Stimulated activated CD8-positive, alpha-beta memory T cell treated with anti-CD3 and anti-CD28 coated beads, Interleukin-7, amount 100 ng/mL, for 1 hour (primary cell): ENCODE measurements at places on chromosomes 1 and 21.
A peak's percentile ranks its signal among the peaks of the same experiment; 100 is the strongest.

DNA sequence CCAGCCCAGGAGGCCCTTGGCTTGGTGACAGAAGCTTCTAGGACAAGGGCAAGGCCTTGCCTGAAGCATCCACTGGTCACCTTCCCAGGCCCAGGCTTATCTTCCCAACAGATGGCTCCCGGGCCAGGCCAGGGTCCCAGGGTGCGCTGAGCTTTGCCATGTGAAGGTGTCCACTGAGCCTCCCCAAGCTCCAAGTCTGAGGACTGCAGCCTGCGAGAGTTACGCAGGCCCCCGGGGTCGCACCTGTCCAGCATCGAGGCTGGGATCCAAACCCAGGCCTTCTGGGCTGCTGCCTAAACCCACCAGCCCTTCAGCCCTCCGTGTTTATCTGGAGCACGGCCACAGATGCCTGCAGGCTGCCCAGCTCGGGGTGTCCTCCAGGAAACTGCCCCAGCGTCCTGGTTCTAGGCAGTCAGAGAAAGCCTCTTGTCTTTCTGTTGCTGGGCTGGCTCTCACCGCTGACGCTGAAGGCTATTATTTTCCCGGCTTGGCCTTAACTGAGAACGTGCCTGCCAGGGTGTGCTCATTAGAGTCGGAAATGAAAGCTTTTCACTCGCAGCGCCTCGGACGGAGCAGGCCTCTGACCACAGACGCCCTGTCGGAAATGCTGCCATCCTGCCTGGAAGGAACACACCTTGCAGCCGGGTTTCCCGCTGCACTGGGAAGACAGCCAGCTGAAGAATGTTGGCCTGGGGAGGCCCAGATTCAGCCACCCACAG, 71.4 kb downstream of the MEGF6 start:
- no peak for DNase-seq

DNA sequence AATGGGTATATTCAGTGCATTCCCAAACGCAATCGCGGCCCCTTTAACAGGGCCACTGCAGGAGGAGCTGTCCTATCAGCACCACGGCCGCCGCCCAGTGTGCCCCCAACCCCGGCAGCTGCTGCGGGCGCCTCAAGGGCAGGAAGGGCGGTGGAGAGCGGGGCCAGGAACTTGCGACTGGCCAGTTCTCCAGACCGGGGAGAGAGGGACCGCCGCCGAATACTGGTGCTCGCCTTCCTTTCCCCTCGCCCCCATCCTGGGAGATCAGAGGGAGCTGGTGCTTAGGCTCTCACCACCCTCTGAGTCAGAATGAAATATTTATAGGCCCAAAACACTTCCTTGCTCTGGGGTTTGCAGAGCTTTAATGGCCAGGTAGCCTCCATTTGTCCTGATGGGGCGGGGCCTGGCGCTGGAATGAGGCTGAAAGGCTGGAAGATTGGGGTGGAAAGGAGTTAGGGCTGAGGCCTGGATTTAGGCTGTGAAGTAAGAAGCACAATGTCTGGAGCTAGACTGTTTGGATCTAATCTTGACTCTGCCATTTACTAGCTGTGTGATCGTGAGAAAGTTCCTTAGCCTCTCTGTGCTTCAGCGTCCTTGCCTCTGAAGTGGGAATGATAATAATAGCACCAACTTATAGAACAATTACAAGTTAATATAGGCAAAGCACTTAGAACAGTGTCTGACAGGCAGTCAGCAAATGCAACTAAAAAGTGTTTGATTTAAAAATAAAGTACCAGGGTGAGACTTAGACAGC, 75.5 kb downstream of the NAV1 start:
- no peak for DNase-seq

DNA sequence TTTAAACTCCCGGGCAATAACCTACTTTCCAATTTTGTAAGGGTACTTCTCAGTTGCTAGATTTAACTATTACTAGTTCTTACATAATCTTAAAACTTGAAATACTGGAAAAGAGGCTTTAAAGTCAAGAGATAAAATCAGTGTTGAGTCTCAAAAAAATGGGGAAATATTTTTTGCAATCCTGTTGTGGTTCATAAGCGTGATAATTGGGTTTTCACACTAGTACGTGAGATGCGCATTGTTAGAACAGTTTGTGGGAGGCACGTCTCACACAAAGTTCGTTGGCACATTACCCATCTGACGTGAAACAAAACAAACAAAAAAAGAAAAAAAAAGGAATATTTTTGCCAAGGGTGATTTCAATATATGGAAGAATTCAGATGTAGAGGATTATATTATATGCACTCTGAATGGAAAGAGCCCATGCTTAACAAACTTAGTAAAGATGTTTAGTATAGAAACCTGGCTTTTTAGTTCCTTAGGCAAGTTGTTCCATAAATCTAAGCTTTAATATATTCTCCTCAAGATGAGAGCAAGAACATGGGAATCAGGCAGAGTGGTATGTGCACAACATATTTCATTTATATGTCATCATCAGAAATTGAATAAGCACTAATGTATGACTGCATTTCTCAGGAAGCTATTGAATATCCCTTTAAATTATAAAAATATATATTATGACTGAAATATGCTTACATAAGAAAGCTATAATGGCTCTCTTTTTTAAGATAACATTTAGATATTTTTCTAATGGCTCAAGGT, 73.9 kb upstream of the TNFSF4 start:
- DNase-seq = no peak

DNA sequence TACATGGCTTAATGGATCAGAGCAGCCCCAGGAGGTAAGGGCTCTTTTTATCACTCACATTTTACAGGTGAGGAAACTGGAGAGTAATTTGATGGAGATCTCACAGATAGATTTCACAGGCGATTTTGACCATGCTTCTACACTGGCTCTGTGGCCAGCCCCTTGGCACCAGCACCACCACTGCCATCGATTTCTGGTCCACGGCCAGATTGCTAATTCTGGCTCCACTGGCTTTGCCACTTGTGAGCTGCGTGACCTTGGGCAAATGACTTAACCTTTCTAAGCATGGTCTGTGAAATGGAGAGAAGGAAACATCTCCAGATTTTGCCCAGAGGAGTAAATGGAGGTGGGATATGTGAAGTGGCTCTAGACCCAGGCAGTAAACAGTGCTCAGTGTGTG, 32.6 kb downstream of the KCNC4 start:
- no peak for DNase-seq

- DNase-seq = no peak
Observed at GRCh38 chr1:86741947-86742572, 37.7 kb downstream of the SH3GLB1 start.

- DNase-seq = peak; percentile 41
Observed at GRCh38 chr1:229258031-229258756, 12.7 kb upstream of the RAB4A start.

GRCh38 chr21:46017148-46017547, 35.6 kb downstream of the COL6A1 start:
- no peak for DNase-seq

DNA sequence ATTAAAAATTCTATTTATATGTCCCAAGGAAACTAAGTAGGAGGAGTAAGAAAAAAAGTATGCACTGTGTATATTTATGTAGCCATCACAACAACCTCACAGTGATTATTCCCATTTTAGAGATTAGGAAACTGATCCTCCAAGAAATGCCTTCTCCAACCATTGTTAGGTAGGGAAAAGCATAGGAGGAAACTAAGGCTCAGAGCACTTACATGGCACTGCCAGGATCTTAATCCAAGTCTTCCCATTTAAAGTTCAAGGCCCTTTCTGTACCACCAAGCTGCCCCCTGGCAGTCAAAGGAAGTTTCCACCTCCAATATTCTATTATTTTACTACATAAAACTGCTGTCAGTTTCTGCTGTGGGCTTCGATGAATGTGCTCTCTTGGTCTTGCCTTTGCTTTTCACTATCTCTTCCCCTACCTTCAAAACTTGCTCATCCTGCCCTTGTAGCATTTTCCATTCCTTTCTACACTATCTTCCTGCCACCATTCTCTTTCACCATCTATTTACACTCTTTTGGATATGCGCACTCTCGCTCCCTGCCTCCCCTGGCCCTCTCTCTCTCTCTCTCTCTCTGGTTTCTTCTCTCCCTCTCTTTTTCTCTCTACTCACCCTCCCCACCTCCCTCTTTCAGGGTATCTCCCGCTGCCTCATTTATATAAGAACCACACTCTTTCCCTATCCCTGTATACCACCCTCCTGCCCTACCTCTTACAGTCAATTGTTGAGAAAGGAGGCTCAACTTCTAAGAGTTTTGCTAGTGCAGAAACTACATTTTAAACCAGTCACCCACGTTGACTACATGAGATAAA, 34.0 kb downstream of the PUM1 start:
- no peak for DNase-seq

GRCh38 chr1:152044386-152044785, 7.6 kb upstream of the S100A11 start:
- DNase-seq = no peak

DNA sequence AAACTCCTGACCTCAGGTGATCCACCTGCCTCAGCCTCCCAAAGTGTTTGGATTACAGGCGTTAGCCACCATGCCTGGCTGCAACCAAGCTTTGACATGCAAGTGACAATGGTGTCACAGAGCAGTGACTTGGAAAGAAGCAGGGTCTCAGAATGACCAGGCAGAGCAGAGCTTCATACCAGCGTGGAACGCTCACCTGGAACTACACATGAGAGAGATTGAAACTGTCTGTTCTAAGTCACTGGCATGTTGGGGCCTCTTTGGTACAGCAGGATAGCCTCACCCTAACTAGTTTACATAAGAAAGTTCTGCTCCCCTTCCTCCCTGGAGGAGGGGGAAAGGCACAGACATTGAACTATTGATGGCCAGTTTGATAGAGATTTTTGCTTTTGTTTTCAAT, 47.5 kb upstream of the ITPKB start:
- DNase-seq = no peak

- no peak for DNase-seq
Observed at GRCh38 chr1:245797592-245798348, 643.0 kb downstream of the KIF26B start.

DNA sequence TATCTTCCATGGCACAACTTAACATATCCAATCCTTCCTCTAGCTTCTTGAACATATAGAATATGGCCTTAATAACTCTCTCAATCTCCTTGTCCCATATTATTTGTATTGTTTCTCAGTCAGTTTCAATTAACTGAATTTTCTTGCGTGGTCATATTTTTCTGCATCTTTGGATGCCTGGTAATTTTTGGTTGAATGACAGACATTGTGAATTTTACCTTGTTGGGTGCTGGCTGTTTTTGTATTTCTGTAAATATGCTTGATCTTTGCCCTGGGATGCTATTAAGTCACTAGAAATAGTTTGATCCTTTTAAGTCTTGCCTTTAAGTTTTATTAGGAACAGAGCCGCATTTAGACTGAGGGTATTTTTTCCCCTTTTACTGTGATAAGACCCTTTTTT, 5.9 kb downstream of the SAMD13 start:
- DNase-seq = no peak
